Stimulated activated naive CD8-positive, alpha-beta T cell treated with anti-CD3 and anti-CD28 coated beads, Interleukin-15, amount 100 ng/mL, for 72 hours (primary cell): ENCODE measurements at places on chromosomes 7 and 10.
A peak's percentile ranks its signal among the peaks of the same experiment; 100 is the strongest.

DNA sequence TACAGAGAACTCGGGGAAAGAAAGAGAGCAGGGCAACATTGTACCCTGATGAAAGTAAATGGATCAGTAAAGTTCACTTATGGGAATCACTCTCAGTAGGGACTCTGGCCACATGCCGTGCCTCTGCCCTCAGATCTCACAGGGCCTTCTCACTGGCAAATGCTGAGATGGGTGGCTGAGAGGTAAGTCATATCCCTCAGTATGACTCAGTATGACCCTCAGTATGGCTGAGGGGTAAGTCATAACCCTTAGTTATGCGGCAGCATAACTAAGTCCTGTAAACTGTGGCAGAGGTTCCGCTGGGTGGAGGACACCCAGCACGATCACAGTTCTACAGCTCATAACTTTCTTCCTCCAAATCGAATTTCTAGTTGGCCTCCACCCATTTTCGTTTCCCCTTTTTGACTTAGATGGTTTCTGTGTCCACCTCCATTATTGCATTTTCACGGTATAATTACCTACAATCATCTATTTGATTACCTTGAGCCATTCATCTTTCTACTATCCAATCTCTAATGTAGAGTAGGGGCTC, 26.5 kb upstream of the WNT16 start:
- no peak for DNase-seq

- no peak for DNase-seq
These were observed 45.1 kb downstream of the CUX1 start for GRCh38 chr7:101862280-101863220.

GRCh38 chr7:31883761-31884164, 186.4 kb downstream of the PDE1C start:
- no peak for DNase-seq

GRCh38 chr7:144821067-144821466, 14.8 kb downstream of the TPK1 start:
- DNase-seq: peak; percentile 59

- DNase-seq: no peak
These were observed 12.3 kb downstream of the OGDH start for GRCh38 chr7:44618753-44619152.

DNA sequence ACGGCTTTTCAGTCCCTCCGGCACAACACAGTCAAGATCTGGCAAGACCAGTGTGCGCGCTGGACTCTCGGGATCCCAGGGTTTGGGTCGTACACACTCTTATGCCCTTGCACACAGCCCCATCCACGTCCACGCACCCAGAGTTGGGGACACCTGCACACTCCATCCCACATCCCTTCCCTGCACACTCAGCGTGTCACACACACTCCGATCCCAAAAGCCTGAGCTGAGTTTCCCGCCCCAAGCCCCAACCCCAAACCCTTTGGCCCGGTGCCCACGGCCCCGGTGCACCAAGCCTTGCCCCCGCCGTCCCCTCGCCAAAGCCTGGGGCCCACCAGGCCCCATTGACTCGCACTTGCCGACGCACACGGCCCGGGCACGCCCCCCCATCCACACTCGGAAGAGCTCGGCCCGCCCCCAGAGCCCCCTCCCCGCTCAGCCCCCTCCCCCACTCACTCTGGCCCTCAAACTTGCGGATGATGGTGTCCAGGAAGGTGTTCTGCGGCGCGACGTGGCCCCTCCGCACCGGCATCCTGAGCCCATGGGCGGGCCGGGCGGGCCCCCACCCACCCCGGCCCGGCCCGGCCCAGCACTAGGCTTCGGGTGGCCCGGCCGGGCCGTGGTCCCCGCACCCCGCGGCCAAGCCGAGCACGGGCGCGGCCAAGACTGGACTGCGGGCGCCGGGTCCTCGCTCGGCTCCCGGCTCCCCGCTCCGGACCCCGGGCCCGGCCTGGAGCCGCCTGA, 567 bp downstream of the KCNH2 start:
- no peak for DNase-seq

DNA sequence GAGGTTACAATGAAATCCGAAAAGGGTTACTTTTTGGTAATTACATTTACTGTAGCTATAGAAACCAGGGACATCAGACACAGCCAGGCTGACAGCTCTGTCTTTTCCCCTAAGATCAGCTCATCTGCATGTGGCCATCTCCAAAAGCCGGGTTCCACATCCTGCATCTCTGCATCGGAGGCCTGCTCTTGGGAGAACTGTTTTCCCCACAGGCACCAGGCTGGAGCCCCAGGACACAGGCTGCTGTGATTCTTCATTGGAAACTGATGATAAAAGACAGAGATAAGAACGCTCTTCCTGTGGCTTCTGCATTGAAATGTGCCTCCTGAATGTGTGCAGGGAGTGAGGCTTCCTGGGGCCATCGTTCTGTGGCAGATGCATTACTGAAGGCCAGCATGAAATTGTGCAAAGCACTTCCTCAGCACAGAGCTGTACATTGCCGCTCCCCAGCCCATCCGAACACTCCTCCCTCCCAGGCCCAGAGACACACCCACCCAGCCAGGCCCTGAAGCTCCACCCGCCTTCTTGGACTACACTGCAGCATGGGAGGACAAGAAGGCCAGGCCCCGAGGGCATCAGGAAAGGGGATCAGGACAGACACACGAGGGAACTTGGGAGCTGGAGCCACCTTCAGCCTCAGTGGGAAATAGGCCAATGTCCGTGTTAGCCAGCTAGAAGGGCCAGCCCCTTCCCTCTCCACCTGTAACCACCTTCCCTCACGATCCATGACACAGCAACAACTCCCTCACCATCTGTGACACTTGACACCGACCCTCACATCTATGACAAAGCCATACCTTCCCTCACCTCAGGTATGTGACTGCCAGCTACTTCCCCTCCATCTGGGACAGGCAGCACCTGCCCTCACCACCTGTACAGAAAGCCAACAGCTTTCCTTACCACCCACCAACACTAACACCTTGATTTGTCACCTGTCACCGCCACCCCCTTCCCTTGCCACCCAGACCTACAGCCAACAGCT, 113.2 kb downstream of the GRID1 start:
- DNase-seq: no peak

DNA sequence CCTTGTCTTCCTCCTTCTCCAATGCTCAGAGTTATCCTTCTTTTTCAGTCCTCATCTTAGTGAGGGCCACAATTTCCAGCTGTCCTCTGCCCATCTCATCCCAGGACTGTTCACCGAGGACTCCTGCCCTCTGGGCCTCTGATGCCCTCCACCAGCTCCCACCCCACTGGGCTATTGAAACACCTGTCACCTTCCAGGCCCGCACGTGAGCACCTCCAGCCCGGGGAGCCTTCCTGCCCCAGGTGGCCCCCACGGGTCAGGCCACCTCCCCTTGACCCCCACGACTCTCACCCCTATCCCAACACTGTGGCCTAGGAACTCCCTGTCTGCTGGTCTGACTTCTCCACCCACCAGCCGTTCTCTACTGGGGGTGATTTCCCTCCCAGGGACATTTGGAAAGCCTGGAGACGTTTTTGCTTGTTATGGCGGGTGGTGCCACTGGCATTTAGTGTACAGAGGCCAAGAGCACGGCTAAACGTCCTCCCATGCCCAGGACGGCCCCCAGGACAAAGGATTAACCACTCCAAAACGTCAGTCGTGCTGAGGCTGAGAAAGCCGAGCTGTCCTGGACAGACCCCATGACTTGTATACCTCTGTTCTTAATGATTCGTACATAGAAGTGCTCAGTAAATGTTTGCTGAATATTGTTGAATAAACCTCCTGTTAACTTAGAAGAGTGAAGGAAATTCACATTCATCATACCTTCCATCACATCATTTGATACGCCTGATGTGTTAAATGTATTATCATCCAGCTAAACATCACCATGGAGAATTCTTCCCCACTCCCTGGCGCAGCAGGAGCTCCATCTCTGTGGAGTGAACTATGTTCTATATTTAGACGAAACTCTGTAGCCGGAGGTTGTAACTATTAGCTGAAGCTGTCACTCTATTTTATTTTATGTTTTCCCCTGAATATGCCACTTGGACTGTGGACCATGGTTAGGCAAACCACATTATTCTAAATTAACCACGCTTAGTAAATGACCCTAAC, 270.1 kb upstream of the SHH start:
- DNase-seq: no peak

GRCh38 chr10:60031664-60032063, 125.3 kb upstream of the CCDC6 start:
- DNase-seq: no peak

DNA sequence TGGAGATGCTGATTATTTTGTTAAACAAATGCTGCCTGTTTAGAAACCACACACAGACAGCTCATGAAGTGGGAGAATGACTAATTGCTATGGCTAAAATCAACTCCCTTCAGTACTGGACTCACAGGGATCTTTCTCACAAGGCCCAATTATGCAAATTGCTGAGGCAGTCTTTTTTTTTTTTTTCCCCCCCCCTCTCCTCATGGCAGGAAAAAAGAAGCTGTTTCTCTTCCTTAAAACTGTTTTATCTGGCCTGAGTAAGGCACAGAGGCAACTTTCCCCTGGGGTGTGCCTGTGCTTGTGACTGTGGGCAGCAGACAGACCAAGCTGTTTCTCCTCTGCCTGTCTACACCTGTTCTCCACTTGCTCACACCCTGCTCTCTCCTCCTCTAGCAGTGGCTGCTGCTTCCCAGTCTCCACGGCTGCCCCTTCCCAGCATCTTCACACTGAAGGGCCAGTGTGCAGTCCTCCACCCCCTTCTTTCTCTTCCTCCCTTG, 65.4 kb upstream of the STEAP1B start:
- DNase-seq: no peak

DNA sequence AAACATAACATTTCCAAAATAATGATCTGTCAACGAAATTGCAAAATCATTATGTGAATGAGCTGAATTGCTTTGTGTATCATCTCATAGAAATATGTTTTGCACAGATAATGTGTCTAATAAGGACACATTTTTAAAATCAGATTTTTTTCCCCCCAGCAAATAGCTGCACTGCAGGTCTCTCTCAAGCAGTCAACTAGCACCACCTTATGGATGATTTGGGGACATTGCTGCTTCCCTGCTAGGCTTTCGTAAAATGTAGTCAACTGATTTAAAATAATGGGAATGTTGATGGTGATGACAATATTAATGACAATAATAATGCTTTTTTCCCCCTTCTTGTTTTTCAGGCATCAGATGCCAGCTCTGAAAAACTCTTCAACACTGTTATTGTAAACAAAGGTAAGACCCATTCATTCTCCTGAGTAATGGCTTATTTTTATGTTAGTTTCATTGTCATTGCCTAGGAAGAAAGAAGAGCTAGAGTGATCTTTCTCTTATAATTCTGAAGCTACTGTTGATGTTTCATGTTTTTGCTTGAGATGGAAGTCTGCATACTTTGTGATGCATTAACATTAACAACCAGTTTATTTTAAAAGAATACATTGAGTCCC, 433.6 kb upstream of the GALNT17 start:
- no peak for DNase-seq

GRCh38 chr10:46556515-46557318, at the start of gene GPRIN2:
Gene GPRIN2 (minus strand): TSS chr10:46556658. CDS start chr10:46550736, 5,922 bp downstream.
- DNase-seq: peak; percentile 13

GRCh38 chr10:48247680-48248079, 26.8 kb downstream of the FRMPD2 start:
- no peak for DNase-seq

GRCh38 chr7:23287612-23288011, 11.5 kb upstream of the MALSU1 start:
- DNase-seq: peak; percentile 9

- DNase-seq: no peak
These were observed 27.1 kb downstream of the PCGF5 start for GRCh38 chr10:91247360-91248111.

- no peak for DNase-seq
These were observed 19.8 kb downstream of the FAM171A1 start for GRCh38 chr10:15351099-15351820.
